ENCODE measurements at places on chromosomes 5 and 9. TPM values are rescaled to one million over a fixed set of nuclear protein-coding genes. Genes with fewer than 3 reads are reported as not detected.

CCL28 gene
- 1.1 TPM for total RNA-seq

CBY3 gene
- not detected for total RNA-seq

SOX30 gene
- not detected for total RNA-seq

REEP5 gene
- total RNA-seq, result 86.0 TPM

AJM1 gene
- total RNA-seq, result 2.5 TPM

FAM219A gene
- total RNA-seq, result 16.3 TPM

PIP5K1B gene
- total RNA-seq, result 14.3 TPM

ADAMTSL2 gene
- 1.1 TPM for total RNA-seq

SLC36A3 gene
- not detected for total RNA-seq

F2RL2 gene
- total RNA-seq, result 0.28 TPM

PLCXD3 gene
- total RNA-seq, result 7.8 TPM

IFNA13 gene
- total RNA-seq, result not detected

MSMP gene
- not detected for total RNA-seq

CCDC192 gene
- not detected for total RNA-seq

AK8 gene
- 1.0 TPM for total RNA-seq

IL11RA gene
- total RNA-seq, result 29.2 TPM

LCP2 gene
- 68.6 TPM for total RNA-seq

SPINK6 gene
- not detected for total RNA-seq

DNAJC25 gene
- total RNA-seq, result 13.1 TPM

NIPBL gene
- total RNA-seq, result 47.9 TPM

FAM221B gene
- total RNA-seq, result not detected
